GM12878 (cell line): ENCODE measurements at places on chromosomes 16 and 17. TPM values are rescaled to one million over a fixed set of nuclear protein-coding genes. Genes with fewer than 3 reads are reported as not detected.

DNA sequence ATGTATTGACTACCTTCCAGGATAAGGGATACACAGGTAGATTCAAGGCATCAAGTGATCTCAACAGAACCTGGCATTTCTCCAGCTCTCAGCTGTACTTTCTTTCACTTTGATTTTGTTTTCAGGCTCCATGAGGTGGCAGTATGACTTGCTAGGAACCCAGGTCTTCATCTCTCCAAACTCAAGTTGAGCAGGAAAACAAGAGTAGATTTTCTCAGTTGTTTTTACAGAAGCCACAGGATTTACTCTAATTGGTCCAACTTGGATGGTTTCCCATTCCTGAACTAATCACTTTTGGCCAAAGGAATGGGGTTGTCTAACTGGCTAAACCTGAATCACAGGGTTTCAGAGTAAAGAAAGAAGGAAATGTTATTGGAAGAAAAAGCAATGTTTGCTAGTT is 146.6 kb downstream of the TRIM37 start:
- DNase-seq, result no peak

- DNase-seq, result no peak
These were observed 126.0 kb upstream of the CIBAR2 start for GRCh38 chr16:85238233-85238647.

- no peak for DNase-seq
These were observed 19.6 kb downstream of the PIK3R6 start for GRCh38 chr17:8847891-8848290.

GRCh38 chr17:12927001-12927400 is 90.8 kb downstream of the ELAC2 start:
- DNase-seq, result no peak

DNA sequence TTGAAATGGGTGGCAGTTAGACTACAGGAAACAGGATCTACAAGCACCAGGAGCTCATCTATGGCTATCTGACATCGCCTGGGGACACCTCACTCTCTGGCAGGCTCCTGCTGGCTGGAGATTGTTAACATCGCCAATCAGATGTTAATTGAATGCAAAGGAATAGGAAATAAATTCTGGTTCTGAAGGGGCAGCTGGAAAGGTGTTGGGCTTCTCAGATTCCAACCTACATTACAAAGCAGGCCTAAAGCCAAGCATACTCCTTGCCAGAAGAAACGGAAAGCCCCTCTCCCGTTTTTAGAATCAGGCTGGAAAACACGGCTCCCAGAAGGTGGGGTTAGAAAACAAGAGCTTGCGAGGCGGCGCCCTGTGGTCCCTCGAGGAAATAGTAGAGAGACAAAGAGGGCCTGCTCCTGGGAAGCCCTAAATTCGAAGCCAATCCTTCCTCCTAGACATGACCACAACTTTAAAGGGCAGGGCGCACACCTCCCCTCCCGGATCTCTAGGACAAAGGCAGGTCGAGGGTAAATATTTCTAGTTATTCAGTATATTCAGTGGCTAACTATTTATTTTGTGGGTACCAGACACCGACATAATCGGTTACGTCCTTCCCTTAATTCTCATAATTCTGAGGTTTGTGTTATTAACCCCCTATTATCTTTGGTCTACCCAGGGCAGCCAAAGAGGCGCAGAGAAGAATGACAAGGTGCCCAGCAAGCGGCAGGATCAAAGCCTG is 763 bp upstream of the TOM1L1 start:
- DNase-seq, result no peak

GRCh38 chr16:75228143-75228976 is 9.6 kb downstream of the CTRB1 start:
- DNase-seq, result no peak

GRCh38 chr16:31696968-31697743 is 169.5 kb downstream of the AHSP start:
- no peak for DNase-seq

DNA sequence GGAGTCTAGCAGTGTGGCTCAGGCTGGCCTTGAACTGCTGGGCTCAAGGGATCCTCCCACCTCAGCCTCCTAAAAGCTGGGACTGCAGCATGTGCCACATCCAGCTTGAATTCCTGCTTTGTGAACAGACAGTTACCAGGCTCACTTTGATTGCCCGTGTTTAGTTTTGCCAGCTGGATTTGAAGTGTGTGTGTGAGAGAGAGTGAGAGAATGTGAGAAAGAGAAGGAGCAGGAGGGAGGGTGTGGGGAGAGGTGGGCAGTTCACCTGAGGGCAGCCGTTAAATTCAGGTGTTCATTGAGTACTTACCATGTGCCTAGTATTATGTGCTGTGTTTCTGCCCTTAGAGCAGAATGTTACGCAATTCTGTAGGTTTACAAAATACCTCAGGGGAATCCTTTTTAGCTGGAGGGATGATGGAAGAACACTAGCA is 4.7 kb downstream of the DUSP14 start:
- DNase-seq, result no peak

- no peak for DNase-seq
These were observed 23.1 kb upstream of the OSGIN1 start for GRCh38 chr16:83929811-83930555.

DNA sequence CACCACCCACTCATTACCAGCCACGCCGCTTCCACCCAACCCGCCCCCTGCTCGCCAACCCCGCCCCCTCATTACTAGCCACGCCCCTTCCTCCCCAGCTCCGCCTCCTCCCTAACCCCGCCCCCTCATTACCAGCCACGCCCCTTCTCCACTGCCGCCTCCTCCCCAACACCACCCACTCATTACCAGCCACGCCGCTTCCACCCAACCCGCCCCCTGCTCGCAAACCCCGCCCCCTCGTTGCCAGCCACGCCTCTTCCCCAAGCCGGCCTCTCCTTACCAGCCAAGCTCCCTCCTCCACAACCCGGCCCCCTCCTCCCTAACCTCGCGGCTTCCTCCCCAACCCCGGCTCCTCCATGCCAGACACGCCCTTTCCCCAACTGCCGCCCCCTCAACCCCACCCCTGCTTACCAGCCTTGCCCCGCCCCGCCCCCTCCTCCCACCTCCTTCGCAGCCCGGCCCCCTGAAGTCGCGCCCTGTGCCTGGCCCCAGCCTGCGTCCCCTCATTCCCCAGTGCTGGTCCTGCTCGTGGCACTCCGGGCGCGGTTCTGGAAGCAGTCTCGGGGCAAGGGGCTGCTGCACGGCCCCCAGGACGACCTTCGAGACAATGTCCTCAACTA is 7.3 kb downstream of the SLC22A31 start:
- DNase-seq, result no peak

- no peak for DNase-seq
These were observed 64.9 kb downstream of the TEX14 start for GRCh38 chr17:58626905-58627304.

DNA sequence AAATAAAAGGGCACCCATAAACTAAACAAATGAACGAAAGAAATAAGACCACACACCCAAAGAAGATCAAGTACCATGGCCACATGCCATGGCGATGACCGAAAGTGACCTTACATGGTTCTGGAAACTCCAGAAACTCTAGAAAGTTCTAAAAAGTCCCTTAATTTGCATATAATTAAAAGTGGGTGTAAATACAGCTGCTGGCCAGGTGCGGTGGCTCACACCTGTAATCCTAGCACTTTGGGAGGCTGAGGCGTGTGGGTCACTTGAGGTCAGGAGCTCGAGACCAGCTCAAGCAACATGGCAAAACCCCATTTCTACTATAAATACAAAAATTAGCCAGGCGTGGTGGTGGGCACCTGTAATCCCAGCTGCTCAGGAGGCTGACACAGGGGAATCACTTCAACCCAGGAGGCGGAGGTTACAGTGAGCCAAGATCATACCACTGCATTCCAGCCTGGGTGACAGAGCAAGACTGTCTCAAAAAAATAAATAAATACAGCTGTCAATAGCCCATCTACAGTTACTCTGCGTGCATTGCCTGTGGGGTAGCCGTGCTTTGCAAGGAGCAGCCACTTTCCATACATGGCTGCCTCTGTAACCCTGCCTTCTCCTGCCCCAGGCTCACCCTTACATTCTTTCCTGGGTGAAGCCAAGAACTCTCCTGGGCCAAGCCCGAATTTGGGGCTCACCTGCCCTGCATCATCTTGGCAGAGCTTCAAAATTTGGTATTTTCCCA is 7.2 kb upstream of the ZNF778 start:
- no peak for DNase-seq

GRCh38 chr17:64110379-64111152 is 19.4 kb downstream of the ERN1 start:
- DNase-seq, result no peak

DNA sequence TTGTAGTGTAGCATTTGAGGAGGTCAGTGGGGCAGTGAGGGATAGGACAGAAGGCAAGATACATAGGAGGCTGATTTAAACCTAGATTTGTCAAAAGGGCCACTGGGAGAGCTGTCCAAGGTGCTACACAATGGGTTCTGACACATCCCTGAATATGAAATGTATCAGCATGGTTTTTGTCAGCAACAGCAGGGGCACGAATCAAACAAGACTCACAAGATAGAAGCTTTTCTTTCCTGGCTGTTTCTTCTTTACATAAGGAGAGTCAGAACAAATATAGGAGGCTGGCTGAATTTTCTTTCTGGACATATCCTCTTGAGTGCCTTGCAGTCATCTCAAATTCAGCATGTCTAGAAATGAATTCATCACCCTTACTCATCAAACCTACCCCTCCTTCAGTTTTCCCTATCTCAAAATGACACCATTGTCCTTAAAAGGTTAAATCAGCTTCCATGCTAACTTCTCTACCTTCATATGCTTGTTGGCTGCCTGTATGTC is 130.5 kb downstream of the NPIPB5 start:
- no peak for DNase-seq

GRCh38 chr17:80430446-80431245 is 15.7 kb downstream of the ENDOV start:
- no peak for DNase-seq

NME4 gene
- 132 and 135 TPM in 2 replicates for polyA plus RNA-seq

CA4 gene
- not detected in 2 replicates for polyA plus RNA-seq

RBFOX1 gene
- polyA plus RNA-seq, result not detected in 2 replicates

RNF227 gene
- 0.64 and 2.4 TPM in 2 replicates for polyA plus RNA-seq

ACAP1 gene
- polyA plus RNA-seq, result 135 and 148 TPM in 2 replicates

ITGAD gene
- polyA plus RNA-seq, result 0.63 and 0.81 TPM in 2 replicates
